Upper lobe of right lung (tissue), 1 donor: ENCODE measurements at places on chromosomes 2 and 18. TPM values are rescaled to one million over a fixed set of nuclear protein-coding genes. Genes with fewer than 3 reads are reported as not detected.

DNA sequence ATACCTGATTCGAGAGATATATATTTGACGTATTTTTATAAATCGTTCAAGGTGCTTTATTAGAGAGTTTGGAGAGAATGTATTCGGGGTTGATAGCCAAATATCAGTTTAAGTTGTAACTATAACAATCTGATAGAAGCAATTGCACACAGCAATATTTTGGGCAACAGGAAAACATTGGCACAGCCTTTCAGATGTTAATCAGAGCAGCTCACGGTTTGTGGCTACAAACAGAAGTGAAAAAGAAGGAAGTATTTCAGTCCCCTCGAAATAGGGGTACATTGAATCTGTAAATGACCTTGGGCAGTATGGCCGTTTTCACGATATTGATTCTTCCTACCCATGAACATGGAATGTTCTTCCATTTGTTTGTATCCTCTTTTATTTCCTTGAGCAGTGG is 20.6 kb downstream of the SERPINB10 start:
- H3K27ac ChIP-seq: no peak overlapping the region
- H3K27me3 ChIP-seq: peaks cover 4% of the 10 kb centered on the region
- no peak overlapping the region for H3K4me3 ChIP-seq
- no peak for DNase-seq
- H3K36me3 ChIP-seq: no peaks in the 10 kb centered on the region
- H3K4me1 ChIP-seq: no peaks in the 10 kb centered on the region

DNA sequence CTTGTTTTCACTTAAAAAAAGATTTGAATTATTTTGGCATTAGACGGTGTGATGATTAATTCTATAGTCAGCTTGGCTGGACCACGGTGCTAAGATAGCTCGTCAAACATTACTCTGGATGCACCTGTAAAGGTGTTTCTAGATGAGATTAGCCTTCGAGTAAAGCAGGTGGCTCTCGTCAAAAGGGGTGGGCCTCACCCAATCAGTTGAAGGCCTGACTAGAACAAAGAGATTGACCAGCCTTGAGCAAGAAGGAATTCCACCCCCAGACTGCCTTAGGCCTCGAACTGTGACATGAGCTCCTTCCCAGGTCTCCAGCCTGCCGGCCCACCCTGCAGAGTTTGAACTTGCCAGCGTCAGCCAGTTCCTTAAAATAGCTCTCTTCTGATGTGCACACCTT is 73.4 kb downstream of the TWIST2 start:
- H3K4me1 ChIP-seq: no peaks in the 10 kb centered on the region
- H3K36me3 ChIP-seq: no peaks in the 10 kb centered on the region
- H3K27me3 ChIP-seq: no peaks in the 10 kb centered on the region
- DNase-seq: peak; percentile 10
- H3K4me3 ChIP-seq: no peak overlapping the region

GRCh38 chr18:58272779-58273435 is 228.9 kb downstream of the NEDD4L start:
- peaks cover 11% of the 10 kb centered on the region for H3K4me1 ChIP-seq
- no peak for DNase-seq
- no peak overlapping the region for H3K27ac ChIP-seq
- no peaks in the 10 kb centered on the region for H3K36me3 ChIP-seq
- no peaks in the 10 kb centered on the region for H3K27me3 ChIP-seq

DNA sequence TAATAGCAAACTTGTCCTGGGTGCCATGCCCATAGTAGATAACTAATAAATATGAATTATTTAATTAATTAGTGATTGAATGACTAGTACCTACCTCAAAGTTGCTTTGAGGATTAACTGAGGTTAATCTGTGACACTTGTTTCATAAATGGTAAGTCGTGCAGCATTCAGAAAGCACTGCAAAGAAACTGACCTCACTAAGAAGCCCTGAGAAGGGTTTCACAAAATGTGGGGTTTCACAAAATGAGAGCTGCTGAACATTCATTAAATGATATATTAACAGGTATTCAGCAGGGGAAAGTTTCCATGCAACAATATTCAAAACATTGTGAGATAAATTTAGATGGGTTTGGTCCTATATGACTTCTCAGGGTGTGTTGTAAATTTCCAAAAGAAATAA is 236.2 kb downstream of the OSR1 start:
- no peaks in the 10 kb centered on the region for H3K36me3 ChIP-seq
- H3K4me3 ChIP-seq: no peak overlapping the region
- no peaks in the 10 kb centered on the region for H3K27me3 ChIP-seq
- no peak for DNase-seq

GRCh38 chr18:59758106-59758505 is 60.9 kb upstream of the CCBE1 start:
- no peak overlapping the region for H3K4me3 ChIP-seq
- H3K36me3 ChIP-seq: no peaks in the 10 kb centered on the region
- no peak for DNase-seq
- H3K4me1 ChIP-seq: no peaks in the 10 kb centered on the region
- no peaks in the 10 kb centered on the region for H3K27me3 ChIP-seq

DNA sequence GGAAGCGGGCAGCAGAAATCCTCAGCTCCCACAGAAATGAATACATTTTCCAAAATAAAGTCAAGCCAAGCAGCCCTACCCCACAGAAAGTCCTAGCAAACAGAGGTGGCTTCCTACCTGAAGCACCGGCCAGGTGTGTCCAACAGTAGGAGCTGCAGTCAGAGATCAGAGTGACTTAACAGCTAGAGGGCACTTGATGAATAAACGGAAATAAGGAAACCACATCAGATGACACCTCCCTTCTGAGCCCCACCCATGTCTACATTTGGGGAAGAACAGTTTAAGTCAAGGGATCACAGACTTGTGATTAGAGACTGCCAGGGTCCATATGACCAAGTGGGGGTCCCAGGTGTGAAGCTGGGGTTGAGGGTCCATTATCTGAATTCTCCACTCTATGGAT is at the start of gene CXCR1:
TSS of gene CXCR1 (minus strand) at position 172 of the 400 bp plus-strand sequence. CDS start 1,751 bp downstream, outside the sequence.
- H3K27me3 ChIP-seq: no peaks in the 10 kb centered on the region
- H3K27ac ChIP-seq: no peak within 1 kb of the TSS
- H3K4me3 ChIP-seq: no peak within 1 kb of the TSS

GRCh38 chr2:43438342-43438741 is 157.5 kb downstream of the THADA start:
- H3K4me1 ChIP-seq: no peaks in the 10 kb centered on the region
- H3K4me3 ChIP-seq: no peak overlapping the region

- DNase-seq: no peak
- H3K27me3 ChIP-seq: no peaks in the 10 kb centered on the region
- no peaks in the 10 kb centered on the region for H3K4me1 ChIP-seq
- H3K36me3 ChIP-seq: no peaks in the 10 kb centered on the region
- H3K4me3 ChIP-seq: no peak overlapping the region
Observed at GRCh38 chr2:132547090-132547687, 122.8 kb downstream of the LYPD1 start.

MAP3K2 gene
- total RNA-seq: 71.5 TPM

PIEZO2 gene
- 20.4 TPM for total RNA-seq

ARHGAP25 gene
- total RNA-seq: 31.8 TPM
